Stimulated activated CD4-positive, alpha-beta T cell treated with anti-CD3 and anti-CD28 coated beads, Interleukin-1b, Interleukin-23, amount 100 ng/mL, for 1 hour (primary cell): ENCODE measurements at places on chromosomes 5 and 9.

- DNase-seq = no peak
Measured at GRCh38 chr9:129282731-129283211, 104.7 kb upstream of the IER5L start.

- no peak for DNase-seq
Measured at GRCh38 chr9:14238079-14238478, 75.9 kb downstream of the NFIB start.

- no peak for DNase-seq
Measured at GRCh38 chr5:33737697-33738096, 154.1 kb downstream of the ADAMTS12 start.

DNA sequence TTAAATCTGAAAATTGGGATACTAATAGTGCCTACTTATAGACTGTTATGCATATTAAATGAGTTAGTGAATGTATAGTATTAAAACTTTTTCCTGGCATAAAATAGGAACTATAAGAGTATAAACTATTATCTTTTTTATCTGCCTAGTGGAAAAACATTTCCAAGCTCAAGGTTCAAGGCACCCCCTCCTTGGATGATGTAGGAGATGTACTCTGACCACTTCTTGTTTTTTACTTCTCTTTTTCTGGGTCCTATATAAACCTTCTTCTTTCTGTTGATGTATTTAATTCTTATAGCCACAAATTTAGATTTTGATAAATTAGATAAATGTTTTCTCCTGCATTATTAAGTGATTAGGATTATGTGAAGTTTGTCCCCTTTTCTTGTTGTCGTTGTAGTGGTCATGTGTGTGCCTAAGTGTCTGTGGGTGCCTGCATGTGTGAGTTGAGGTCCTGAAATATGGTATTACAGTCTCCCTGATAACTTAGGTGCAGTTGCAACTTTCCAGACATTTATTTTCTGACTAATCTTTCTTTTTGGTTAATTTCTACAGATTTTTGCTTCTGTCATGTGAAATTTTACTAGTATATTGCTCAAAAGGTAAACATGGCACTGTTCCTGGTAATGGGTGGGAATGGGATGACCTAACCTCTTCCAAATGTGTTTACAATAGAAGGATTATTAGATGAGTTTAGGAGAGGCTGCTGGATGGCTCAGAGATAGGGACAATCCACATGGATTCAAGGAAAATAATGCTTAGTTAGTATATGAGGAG, 160.8 kb upstream of the CDKN2B start:
- no peak for DNase-seq

- no peak for DNase-seq
Measured at GRCh38 chr9:104984542-104984941, 56.6 kb upstream of the ABCA1 start.

DNA sequence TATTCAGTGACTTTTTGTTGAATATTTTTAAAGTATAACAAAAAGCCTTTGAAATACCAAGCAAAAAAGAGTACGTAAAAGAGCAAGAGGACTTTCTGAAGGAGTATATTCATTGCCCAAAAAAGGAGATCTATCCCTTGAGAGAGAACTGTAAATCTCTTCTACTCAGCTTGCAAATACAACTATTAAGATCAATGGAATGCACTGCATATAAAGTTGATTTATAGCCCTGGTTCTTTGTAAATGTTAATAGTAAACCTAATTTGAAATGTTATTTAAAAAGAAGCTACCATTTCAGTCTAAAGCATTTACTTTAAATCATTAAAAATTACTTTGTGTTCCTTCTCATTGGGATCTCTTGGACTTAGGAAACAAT, 168.1 kb downstream of the PDE4D start:
- no peak for DNase-seq

DNA sequence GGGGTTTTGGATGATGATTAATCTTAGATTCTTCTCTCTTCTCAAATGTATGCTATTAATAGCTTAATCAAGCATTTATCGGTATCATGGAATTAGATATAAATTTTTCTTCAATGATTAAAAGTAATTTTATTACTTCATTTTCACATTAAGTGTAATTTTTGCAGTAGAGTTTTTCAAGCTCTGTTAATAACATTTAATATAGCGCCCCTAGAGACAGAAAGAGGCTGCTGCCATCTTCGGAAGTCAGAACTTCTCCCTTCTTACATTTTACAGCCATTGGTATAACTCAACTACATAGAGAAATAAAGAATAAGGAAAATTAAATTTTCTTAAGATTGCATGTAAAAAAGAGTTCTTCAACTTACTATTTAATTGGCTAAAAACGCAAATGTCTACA, 540.3 kb downstream of the GABRG2 start:
- no peak for DNase-seq

DNA sequence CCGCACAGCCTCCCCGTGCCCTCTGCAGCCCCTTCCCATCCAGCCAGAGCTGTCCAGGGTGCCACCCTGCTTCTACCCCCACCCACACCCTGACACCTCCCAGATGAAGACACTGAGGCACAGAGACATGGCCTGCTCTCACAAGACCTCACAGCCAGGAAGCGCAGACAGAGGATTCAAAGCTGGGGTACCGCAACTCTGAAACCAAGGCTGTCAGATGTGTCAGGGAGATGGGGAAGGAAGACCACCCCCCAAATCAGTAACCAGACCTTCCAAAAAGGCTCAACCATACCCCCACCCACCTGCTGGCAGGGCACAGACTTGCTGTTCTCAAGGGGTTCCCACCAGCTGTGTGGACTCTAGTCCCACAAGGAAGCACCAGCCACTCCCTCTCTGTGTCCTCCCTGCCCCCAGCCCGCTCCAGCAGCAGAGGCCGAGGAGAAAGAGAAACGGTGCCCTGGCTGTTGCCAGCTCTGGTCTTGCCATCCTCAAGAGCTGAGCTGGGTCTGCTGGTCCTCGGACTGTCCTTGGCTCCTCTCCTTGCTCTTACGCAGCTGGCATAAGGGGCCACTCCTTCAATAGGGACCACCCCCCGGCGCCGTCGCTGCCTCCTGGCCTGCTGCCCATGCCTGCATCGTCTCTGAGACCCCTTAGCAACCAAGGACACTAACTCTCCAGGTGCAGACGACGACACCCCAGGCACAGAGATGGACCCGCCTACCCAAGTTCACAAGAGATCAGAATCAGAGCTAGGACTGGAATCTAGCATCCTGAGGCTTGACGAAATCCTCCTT, 699 bp downstream of the AKNA start:
- DNase-seq = no peak

DNA sequence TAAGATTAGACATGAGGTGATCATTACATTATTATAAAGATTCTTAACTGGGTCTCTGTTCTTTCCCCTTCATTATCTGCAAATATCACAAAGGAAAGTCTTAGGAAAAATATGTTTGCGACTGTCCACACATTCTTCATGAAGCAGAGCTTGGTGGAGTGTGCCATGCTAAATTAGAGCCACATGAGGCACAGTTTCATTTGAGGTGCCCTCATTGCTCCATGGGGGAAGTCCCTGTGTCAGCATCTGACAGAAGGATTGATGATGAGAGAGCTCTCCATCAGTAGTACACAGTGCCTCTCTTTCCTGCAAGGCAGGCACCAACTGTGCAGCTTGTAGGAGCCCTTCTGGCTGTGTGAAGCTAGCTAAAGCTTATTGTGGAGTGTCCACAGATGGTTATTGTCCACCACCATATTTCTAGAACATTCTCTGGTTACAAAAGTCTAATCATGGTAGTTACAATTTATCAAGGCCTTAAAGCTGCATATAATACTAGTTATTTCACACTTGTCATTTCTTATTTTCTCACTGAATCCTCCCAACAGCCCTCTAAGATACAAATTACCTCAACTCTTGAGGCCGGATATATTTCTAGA, 63.9 kb downstream of the C9orf152 start:
- no peak for DNase-seq

DNA sequence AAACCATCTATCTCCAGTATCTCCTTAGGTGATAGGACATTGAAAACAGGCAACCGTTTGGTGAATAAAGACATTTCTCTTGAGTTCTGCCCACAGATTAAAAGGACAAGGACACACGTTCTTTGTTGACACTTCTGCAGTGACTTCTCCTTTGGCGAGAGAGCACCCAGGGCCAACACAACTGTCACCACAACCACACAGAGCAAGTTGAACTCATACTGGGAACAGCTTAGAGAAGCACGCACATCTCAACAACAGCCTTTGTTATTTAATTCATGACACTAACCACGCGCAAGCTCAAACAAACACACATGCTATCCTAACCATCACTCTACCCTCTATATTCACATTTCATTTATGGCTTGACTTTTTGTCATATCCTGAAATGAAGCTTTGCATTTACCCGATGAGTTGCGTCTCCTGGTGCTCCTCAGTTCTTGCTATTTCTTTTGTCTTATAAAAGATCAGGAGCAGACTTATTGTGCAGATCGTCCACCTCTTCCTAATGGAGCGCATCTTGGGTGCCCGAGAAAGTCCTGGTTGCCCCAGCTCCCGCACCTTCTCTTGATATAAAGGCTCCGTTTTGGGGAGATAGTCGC, 543 bp downstream of the ST8SIA4 start:
- DNase-seq = no peak
